ENCODE measurements at places on chromosomes 1 and 21.

DNA sequence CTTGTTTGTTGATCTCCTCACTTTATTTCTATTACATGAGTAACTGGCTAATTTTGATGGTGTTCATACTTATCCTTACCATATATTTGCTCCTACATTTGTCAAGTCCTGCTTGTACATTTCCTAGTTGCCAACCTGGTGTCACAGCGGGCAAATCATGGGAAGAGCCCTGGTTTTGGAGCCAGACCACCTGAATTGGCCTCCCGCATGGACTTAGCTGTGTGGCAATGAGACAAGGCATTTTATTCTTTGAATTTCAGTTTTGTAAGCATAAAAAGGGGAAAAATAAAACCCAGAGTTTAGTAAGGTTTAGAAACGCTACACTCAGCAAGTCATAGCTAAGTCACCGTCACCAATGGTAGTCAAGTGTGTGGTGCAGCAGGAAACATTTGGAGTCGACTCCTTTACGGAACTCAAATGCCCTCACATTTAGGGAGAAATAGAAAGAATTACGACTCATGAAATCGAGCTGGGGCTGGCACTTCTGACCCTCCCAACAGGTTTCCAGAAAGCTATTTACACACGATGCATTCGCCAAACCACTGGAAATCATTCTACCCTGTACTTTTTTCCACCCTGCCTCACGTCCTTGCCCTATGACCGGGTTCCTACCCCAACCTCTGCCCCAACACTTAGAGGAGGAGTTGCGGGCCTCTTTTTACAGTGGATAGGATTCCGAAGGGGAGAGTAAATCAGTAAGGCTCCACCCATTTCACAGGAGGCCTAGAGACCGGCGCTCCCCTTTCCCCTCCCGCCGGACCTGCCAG, 492 bp upstream of the PGM1 start:
- peak; percentile 14 for DNase-seq

DNA sequence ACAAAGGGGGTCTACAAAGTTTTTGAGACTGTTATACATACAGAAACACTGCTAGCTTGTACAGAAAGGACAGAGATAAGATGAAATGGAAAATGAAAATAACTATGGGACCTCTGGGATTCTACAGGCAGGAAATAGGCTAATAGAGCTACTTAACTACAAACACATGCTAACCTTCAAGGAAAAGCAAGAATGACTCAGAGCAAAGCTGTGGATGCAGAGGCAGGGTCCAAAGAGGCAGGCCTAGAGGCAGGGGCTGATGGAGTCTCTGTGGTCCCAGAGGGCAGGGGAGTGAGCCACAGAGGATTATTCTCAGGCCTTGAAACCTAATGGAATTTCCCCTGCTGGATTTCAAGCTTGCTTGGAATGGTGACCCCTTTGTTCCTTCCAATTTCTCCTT, 18.7 kb upstream of the GOLT1A start:
- DNase-seq, result no peak

DNA sequence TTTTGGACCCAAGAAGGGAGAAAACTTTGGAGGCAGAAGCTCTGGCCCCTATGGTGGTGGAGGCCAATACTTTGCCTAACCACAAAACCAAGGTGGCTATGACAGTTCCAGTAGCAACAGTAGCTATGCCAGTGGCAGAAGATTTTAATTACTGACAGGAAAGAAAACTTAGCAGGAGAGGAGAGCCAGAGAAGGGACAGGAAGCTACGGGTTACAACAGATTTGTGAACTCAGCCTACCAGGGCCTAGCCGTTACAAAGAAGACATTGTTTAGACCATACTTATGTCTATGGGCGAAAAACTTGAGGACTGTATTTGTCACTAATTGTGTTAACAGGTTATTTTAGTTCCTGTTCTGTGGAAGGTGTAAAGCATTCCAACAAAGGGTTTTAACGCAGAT, 10.4 kb upstream of the ACOT11 start:
- no peak for DNase-seq

GRCh38 chr1:168437821-168438220, 106.0 kb downstream of the XCL2 start:
- no peak for DNase-seq

DNA sequence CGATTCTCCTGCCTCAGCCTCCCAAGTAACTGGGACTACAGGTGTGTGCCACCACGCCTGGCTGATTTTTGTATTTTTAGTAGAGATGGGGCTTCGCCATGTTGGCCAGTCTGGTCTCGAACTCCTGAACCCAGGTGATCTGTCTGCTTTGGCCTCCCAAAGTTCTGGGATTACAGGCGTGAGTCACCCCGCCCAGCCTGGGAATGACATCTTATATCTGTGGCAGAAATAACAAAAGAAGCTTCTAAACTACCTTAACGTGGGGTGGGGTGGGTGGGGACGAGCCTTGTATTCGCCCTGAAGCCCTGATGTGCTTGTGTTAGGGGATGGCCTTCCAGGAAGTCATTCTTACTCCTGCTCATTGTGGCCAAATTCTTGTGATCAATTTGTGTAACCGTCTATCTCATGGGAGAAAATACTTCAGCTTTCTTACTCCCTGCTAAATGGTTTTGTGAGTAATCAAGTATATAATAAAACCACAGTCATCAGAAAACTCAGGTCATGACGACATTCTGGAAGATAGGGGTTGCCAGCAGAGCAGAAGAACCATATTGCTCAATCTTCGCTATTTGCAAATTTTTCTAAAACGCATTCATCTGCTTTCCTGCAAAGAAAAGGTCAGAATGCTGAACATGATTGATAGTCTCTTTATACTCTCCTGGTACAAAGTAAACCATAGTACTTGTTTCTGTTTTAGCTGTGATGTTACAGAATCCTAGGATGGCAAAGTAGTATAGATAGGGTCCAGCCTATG, 63.2 kb downstream of the DIRAS3 start:
- no peak for DNase-seq

- DNase-seq, result no peak
Observed at GRCh38 chr21:26405735-26406361, 167.2 kb downstream of the CYYR1 start.

DNA sequence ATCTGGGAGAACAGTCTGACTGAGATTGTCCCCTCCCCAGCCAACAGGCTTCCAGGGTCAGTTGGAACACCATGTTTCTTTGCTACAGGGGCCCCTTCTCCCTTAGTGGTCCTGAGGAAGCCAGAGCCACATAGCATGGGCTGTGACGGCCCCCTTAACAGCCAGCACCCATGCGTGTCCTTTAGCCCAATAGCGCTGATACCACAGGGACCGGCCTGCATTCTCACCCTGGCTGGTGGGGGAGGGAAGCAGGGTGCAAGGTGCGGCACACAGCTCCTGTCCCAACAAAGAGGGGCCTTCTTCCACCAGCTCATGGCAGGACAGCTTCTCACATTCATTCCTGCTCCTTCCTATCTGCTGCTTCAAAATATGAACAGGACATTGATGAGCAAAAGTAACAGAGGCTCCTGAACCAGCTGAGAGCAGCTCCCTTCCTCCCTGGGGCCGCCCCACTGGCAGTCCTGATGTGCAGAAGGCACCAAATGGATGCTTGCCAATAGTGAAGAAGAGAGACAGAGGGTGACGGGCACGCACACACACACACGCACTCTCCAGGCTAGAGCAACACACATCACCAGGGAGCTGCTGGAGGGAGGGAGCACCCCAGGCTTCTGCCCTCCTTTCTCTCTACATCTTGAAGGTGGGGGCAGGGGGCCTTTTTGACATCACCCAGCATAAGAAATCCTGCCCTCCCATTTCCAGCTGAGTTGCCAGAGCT, 99.4 kb downstream of the CRYAA start:
- no peak for DNase-seq

- DNase-seq, result no peak
Observed at GRCh38 chr1:46749921-46750404, 31.0 kb upstream of the EFCAB14 start.

- DNase-seq, result no peak
Observed at GRCh38 chr1:75600781-75601180, 10.1 kb downstream of the SLC44A5 start.

DNA sequence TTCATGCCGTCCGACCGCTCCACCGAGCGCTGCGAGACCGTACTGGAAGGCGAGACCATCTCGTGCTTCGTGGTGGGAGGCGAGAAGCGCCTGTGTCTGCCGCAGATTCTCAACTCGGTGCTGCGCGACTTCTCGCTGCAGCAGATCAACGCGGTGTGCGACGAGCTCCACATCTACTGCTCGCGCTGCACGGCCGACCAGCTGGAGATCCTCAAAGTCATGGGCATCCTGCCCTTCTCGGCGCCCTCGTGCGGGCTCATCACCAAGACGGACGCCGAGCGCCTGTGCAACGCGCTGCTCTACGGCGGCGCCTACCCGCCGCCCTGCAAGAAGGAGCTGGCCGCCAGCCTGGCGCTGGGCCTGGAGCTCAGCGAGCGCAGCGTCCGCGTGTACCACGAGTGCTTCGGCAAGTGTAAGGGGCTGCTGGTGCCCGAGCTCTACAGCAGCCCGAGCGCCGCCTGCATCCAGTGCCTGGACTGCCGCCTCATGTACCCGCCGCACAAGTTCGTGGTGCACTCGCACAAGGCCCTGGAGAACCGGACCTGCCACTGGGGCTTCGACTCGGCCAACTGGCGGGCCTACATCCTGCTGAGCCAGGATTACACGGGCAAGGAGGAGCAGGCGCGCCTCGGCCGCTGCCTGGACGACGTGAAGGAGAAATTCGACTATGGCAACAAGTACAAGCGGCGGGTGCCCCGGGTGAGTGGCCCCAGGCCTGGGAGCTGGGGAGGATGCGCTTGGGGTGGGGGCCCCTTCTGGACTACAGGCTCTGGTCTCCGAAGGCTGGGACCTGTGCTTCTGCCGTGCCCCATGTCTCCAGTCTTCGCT, 1.1 kb downstream of the SKI start:
- no peak for DNase-seq

DNA sequence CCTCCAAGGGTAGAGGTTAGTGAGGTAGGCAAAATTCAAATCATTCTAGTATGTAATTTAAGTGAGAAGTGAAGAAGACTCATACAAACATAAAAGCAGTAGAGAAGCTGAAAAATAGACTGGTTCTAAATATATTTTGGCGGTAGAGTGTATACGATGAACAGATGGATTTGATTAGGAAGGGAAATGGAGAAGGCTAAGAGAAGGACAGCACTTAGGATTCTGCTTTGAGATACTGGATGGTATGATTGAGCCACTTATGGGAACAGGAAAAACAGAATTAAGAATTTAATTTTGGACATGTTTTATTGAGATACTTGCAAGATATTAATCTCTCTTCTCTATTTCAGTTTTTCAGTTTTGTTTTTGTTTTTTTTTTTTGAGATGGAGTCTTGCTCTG, 60.1 kb downstream of the EPB41 start:
- no peak for DNase-seq

DNA sequence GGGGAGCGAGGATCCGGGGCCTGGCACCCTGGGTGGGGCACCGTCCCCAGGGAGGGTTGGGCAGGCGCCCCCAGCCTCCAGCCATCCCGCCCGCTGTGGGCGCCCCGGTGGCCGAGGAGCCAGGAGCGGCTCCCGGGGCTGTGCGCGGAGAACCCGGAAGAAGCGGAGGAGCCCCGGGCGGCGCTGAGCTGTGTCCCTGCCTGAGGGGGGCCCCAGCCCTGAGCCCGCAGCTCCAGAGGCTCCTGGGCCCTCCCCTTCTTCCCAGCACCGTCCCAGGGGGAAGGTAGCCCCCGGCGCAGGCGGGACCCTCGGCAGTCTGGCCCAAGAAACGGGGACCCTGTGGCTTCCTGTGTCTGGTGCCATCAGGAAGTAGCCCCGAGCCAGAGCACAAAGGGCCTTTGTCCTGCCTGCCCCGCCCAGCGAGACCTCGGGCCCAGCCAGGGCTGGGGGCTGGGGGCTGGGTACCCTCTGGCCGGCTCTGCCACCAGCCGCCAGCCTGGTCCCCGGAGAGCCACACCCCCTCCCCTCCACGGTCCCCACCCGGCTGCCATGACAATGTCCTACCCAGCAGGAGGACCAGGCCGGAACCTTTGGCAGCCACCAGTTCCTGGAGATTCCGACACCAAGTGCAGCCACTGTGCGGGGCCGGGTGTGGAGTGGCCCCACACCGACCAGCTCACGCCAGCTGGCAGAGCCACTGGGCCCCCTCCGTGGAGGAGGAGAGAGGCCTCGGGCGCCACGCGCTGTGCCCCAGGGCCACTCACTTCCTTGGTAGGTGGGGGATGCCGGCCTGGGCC, 15.6 kb upstream of the TTLL10 start:
- no peak for DNase-seq

GRCh38 chr21:30592140-30592539, at the start of gene KRTAP6-3:
Gene KRTAP6-3 (plus strand): TSS chr21:30592440. CDS start chr21:30592446, 6 bp downstream.
- no peak for DNase-seq

DNA sequence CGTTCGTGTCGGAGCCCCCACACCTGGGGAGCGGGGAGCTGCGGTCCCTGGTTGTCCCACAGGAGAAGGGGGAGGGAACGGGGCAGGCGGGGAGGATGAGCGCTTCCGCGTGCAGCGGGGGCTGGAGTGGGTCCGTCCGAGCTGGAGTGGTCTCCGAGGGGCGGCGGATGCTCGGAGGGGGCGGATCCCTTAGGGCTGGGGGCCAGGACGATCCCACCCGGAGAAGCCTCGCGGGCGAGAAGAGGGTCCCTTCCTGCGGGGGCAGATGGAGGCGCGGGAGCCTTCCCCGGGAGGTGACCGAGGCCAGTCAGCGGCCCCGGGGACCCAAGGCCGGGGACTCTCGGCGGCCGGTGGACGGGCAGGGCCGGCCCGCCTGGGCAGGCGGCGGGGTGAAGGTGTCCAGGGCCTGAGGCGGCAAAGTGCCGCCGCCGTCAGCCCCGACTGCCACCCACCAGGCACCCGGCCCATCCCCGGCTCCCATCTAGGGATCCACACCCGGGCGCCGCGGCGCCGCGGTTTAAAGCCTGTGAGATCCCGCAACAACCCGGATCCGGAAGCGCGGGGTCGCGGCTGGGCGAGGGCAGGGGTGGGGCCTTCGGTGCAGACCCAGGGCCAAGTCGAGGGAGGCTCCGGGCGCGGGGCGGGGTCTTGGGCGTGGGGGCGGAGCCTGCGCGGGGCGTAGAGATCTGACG, 5.3 kb upstream of the CCDC27 start:
- peak; percentile 83 for DNase-seq

GRCh38 chr1:24191860-24192259, 4.8 kb upstream of the IFNLR1 start:
- DNase-seq, result no peak

DNA sequence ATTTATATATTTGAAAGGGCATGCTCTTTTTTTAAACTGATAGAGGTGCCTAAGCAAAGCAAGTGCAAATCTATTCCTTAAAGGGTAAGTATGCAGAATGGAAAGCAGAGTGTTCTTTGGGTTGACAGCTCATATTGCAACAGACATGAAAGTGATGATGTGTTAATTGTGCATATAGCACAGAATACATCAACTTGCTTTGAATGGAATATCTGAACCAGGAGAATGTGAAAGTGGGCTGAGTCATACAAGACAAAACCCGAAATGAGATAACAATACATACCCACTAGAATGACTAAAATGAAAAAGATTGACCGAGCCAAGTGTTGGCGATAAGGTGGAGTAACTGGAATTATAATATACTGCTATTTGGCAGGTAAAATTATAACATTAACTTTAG, 4.3 kb downstream of the CR1 start:
- no peak for DNase-seq

DNA sequence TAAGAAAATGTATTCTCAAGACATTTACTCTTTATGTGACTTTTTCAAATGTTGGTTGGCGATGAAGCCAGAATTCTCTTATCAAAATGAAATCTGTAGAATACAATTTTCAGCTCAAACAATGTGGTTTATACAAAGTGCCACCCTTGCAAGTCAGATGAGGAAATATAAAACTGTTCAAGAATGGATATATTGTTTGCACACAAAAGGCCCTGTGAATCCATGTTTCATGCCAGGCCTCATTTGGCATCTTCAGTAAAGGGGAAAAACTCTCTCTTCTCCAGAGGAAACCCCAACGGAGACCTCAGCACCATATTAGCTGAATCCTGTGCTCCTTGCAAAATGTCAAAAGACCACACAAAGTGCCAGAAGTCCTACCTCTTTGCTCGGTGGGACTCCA, 310.4 kb downstream of the RRAGC start:
- DNase-seq, result no peak

GRCh38 chr1:246214708-246215509, 292.2 kb downstream of the SMYD3 start:
- DNase-seq, result no peak
